ENCODE measurements at places on chromosomes 11 and 22.
A peak's percentile ranks its signal among the peaks of the same experiment; 100 is the strongest.

GRCh38 chr11:29432719-29433325 lies 584.0 kb downstream of the KCNA4 start:
- no peak for DNase-seq

GRCh38 chr11:68924073-68924925 lies 20.6 kb downstream of the IGHMBP2 start:
- no peak for DNase-seq

DNA sequence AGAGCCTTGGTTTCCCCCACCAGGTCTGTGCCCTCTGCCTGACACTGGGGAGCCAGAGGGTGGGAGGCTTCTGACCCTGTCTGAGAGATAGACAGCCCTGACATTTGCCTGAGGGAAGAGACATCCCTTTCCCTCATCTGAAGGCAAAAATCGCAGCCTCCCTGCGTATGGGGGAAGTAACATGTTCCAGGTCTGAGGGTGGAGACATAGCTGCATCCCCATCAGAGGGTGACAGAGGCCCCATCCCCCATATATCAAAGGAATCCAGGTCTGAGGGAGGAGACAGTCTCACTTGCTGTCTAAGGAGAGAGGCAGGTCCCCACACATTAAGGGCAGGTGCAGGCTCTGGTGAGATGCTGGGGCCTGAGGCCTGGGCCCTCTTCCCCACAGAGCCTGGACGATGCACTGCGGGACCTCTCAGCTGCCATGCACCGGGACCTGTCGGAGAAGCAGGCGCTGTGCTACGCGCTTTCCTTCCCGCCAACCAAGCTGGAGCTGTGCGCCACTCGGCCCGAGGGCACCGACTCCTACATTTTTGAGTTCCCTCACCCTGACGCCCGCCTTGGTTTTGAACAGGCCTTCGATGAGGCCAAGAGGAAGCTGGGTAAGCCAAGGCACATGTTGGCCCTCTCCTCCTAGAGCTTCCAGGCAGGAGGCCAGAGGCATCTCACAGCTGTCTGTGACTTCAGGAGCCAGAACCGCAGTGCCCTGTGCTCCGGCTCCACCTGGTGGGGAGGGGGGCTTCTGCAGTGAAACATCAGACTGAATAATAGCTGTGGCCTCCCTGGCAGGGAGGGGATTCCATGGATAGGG lies 16.1 kb upstream of the RELT start:
- peak; percentile 73 for DNase-seq

DNA sequence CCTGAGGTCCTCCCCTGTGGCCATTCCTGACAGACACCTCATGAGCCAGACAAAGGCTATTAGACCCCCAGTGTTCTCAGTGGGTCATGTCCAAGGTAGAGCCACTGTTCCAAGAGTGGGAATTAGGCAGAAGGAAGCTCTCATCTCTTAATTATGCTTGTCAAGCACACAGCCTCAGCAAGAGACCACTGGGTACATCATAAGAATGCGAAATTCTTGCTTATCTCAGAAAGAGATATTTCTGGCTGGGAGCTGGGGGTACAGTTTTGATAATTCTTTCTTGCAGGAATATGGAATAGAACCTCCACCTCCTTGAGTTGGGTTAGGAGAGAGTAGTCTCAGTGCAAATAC lies 1280.0 kb upstream of the CNTN5 start:
- DNase-seq: no peak

DNA sequence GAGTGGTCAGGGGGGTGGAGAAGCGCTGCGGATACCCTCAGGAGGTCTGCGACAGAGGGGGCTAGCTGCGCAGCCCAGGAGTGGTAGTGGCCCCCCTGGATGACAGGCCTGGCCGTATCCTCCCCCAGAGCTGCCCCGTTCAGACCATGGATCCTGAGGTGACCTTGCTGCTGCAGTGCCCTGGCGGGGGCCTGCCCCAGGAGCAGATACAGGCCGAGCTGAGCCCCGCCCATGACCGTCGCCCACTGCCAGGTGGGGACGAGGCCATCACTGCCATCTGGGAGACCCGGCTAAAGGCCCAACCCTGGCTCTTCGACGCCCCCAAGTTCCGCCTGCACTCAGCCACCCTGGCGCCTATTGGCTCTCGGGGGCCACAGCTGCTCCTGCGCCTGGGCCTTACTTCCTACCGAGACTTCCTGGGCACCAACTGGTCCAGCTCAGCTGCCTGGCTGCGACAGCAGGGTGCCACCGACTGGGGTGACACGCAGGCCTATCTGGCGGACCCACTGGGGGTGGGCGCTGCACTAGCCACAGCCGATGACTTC lies 505 bp downstream of the NUDT22 start:
- no peak for DNase-seq

GRCh38 chr11:61270354-61271076 lies 24.6 kb downstream of the VWCE start:
- DNase-seq: no peak

GRCh38 chr11:72244361-72245262 lies 636 bp upstream of the PHOX2A start:
- no peak for DNase-seq

Measured in endothelial cell (in vitro differentiated cells).